Thymus (tissue), 14 donors: ENCODE measurements at places on chromosomes 4 and X.

GRCh38 chr4:79502081-79502480 is 94.1 kb upstream of the GK2 start:
- no peak for DNase-seq

GRCh38 chr4:146330392-146330791 is 116.1 kb downstream of the REELD1 start:
- DNase-seq: no peak

GRCh38 chr4:19368800-19369199 is 882.9 kb upstream of the SLIT2 start:
- DNase-seq: no peak

DNA sequence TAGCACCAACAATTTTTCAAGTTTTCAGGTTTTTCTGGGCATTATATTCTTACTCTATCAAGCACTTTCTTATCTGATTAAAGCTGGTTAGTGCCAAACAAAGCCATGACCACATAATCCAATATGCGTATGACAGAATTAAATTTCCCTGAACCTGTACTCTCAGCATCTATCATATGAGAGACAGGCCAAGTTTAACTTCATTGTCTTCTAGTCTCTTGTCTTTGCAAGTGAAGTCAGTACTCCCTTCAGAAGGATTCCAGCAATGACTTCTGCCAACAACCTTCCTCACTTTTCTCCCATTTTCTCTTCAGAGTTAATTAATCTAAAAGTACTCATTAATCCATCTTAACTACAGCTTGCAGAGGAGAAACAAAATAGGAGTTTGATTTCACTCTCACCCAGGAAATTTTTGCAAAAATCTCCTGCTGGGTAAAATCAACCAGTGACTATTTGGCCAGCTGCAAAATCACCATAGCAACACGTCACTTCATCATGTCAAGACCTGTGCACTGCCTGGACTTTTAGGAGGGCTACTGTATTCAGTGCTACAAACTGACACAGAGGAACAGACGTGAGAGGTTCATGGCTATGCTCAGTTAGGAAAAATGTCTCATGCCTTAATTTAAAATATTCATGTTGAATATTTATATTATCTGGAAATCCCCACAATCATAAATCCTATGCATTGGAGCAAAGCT is 208.4 kb downstream of the ANTXR2 start:
- no peak for DNase-seq

DNA sequence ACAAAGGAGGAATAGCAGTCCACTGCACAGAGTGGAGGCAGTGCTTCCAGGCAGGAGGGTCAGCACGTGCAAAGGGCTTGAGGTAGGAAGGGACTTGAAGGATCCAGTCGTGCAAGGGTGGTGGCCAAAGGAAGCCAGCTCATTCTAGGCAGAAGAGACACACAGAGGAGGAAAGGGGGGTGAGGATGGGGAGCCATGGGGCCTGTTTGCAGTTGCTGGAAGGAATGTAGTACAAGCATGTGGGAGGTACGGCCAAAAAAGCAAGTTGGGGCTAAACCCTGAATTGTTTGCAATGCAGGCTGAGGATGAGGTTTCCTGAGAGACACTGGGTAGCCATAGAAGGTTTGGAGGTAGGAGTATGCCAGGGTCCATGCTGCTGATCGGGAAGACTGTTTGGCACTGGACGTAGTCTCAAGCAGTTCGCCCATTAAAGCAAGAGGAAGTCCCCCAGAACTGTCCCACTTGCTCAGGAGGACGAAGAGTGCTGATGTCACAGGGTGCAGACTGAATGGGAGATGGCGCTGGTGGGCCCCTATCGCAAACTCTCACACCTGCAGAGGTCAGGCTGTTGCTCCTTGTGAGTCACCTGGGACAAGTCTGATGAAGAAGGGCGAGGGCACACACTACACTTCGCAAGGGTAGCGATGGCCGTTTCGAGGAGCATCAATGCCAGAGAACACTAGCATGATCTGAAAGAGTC is 9.1 kb upstream of the MAN2B2 start:
- DNase-seq: no peak

GRCh38 chrX:150770623-150771022 is 77.4 kb downstream of the MTMR1 start:
- no peak for DNase-seq

GRCh38 chr4:41609851-41610250 is 71.9 kb downstream of the LIMCH1 start:
- DNase-seq: no peak

- no peak for DNase-seq
These were observed at the start of gene MAGEB17 for GRCh38 chrX:16167181-16167580. Gene MAGEB17 (plus strand): TSS chrX:16167481. CDS start chrX:16170383, 2,902 bp downstream.
